ENCODE measurements at places on chromosomes 6 and 20. TPM values are rescaled to one million over a fixed set of nuclear protein-coding genes. Genes with fewer than 3 reads are reported as not detected.

DNA sequence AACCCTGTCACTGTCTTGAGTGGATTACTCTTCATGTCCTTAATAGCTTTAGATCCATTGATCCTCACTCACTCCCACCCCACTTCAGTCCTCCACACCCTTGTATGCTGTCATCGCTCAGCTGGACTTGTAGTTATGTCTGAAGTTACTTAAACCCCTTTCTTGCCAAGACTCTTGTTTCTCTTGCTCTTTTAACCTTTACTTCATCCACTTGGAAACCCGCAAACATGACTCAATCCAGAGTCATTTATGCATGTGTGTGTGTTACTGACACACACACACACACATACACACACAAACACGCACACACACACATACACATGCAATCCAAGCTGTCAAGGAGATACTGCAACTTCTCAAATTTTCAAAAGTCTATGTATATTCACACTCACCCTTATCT is 341.8 kb downstream of the SYNE1 start:
- no peak for DNase-seq

GRCh38 chr20:17955302-17955701 is 13.3 kb downstream of the SNX5 start:
- no peak for DNase-seq

DNA sequence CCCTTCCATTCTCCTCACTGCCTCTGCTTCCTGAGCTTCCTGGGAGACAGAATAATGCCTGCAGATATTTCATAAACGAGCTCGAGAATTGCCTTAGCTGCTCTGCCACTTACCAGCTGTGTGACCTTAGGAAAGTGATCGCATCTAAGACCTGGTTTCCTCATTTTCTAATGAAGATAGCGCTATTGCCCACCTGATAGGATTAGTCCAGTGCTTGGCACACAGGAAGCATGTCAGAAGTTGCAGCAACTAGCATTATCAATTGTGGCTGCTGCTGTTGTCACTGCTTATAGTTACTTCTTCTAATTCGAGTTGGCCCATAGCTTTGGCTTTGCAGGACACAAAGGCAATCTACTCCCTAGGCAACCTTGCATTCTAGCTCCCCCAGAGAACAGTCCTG is 305.5 kb upstream of the SGK1 start:
- no peak for DNase-seq

DNA sequence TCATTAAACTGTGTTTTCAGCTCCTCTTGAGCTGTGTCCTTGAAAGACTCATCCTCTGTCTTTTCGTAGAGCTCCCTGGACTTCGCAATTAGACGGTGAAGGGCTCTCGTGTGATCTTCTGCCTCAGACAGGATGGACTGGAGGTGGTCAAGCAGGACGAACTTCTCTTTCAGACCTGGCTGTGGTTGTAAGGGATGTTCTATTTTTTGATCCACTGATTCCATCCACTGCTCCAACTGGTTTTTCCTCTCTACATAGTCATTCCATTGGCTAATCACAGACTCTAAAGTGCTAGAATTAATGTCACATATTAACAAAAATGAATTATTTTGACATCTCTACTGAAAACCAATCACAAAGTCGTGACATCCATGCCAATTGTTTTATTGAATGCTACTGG is 250.1 kb downstream of the SYNE1 start:
- no peak for DNase-seq

- no peak for DNase-seq
Observed at GRCh38 chr20:59309218-59309617, 8.8 kb downstream of the EDN3 start.

- DNase-seq: no peak
Observed at GRCh38 chr20:3430376-3431069, 23.1 kb upstream of the DNAAF9 start.

FAM83C gene
- 0.06 TPM for polyA plus RNA-seq

DNA sequence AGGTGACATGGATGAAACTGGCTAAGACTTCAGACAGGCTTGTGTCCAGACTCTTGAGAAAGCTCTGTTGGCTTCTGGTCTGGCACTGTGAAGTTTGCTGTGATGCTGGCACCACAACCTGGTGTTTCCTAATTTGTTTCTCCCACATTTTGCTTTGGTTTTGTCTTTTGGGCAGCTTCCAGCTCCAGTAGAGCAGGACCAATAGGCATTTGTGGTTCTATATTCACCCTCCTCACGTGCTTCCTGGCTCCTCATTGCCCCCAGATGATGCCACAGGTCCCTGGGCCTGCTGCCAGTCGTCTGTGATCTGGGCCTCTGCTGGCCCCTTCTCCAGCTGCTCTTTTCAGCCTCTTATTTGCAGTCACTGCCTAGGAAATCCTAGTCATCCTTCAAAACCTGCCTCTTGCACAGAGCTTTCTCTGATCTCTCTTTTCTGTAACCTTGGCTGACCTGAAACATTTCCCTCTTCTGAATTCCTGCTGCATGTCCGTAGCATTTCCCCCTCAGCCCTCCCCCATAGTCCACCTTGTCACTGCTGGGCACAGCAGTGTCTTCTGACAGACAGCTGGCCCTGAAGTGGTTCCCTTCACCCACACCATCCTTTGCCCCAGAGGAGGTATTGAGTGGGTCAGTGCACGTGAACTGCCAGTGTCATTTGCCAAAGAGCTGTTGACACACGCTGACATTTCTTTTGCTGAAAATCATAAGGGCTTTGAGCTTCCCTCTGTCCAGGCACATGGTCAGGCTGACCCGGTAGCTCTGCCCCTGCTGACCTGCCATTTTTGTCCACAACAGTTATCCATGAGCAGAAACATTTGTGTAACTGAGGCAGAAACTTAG is 63.0 kb downstream of the PTPN1 start:
- DNase-seq: no peak
